Globus pallidus (tissue), 1 donor: ENCODE measurements at places on chromosomes 3 and 15.

GRCh38 chr3:107392549-107393165 lies 15.4 kb downstream of the CCDC54 start:
- no peak for DNase-seq

GRCh38 chr3:149374391-149374790 lies 3.1 kb downstream of the TM4SF1 start:
- DNase-seq, result no peak

- no peak for DNase-seq
Observed at GRCh38 chr3:156341831-156342416, 213.0 kb downstream of the SSR3 start.

GRCh38 chr3:190499122-190499521 lies 14.8 kb upstream of the IL1RAP start:
- no peak for DNase-seq

DNA sequence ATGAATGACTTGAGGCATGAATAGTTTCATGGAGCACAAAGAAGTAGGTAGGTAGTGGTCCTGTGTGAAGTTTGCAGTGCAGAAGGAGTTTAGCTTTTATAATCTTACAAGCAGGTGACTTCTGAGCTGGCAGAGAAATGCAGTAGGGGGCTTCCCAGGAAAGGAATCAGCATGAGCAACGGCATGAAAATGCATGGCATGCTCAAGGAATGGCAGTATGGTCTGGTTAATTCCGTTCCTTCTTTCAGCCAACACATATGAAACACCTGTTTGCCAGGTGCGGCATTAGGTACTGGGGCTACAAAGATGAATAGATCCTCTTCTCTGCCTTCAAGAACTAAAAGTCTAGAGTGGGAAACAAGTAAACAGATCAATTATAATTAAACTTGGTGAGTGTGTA lies 138.0 kb upstream of the BHLHE40 start:
- no peak for DNase-seq

GRCh38 chr15:49309889-49310288 lies 113.2 kb upstream of the FGF7 start:
- no peak for DNase-seq

DNA sequence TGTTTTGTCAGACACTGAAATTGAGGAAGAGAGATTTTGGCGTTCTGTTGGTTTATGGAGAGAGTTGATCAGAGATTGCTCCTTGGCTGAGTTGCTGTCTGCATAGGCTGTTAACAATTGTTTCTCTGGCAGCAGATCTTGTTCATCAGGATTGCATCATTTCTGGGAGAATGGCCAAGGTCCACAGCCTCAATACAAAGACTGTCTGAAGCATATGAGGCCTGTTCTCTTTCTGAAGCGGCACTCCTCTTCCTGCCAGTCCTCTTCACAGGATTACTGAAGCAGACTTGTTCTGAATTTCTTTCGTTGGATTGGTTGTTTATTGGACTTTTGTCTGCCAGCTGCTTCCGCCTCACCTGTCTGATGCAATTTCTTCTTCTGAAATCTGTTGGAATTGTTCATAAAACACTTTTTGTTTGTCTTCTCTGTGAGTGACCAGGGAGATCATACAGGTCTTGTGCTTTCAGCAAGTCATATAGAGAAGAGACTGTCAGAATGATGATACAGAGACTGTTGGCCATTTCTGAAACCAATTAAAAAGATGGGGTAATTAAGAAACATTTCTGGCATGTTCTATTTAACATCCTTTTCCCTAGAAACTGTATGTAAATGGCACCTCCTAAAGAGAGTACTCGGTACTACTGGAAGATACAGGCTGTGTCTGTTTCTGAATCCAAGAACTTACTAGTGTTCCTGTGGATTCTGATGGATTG lies 25.5 kb downstream of the SETD5 start:
- peak; percentile 99 for DNase-seq

DNA sequence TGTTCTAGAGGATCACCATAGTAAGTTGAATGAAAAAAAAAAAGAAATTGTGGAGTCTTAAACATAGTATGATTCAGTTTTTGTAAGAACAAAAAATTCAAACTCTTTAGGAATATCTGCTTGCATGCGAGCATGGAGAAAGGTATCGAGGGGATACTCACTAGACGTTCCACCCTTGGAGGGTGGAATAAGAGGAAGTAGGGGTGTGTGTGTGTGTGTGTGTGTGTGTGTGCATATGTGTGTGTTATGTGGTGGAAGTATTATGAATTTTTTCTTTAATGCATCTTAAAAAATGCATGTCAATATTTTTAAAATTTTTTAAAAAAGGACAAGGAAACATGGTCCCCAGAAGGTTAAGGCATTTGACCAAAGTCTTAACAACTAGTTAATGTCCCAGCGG lies 26.5 kb upstream of the SIAH2 start:
- DNase-seq, result no peak

DNA sequence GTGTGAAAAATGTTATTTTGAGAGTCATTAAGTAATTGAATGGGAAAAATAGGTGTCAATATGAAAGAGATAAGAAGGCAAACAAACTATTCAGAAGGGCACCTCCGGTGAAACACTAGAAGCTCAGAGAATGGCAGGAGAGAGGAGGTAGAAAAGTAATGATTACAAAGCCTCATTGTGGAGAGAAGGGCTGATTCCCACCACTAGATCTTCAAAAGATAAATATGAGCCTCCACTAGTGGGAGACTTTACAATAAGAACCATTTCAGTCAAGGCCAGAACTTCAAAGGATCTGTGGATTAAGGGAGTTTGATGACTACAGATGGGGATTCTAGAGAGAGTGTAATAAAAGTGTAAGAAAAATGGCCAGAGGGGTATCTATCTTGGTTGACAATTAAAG lies 535.6 kb downstream of the NLGN1 start:
- DNase-seq, result no peak

DNA sequence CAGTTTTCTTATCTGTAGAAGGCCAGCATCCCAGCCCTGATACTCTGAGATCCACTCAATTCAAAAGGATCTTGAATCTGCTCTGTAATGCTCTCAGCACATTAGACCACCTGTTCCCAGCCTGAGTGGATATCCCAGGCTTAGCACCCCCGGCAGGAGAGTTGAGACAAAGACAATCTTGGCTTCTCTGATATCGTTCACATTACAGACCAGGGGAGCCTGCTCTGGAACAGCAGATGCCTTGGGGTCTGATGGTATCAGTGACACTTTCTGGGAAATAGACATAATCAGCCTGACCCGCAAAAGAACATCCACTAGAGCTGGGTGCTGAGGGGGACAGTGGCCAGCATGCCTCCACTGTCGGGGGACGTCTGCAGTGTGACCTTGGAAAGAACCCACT lies 70.6 kb downstream of the BDH1 start:
- no peak for DNase-seq

GRCh38 chr3:141278196-141279076 lies 46.8 kb downstream of the PXYLP1 start:
- DNase-seq, result no peak

- no peak for DNase-seq
Observed at GRCh38 chr3:143811602-143812001, 36.7 kb downstream of the SLC9A9 start.

- DNase-seq, result no peak
Observed at GRCh38 chr15:89616228-89616627, 39.0 kb downstream of the KIF7 start.

- DNase-seq, result peak; percentile 40
Observed at GRCh38 chr3:72890166-72890925, 2.5 kb downstream of the GXYLT2 start.

GRCh38 chr15:36501063-36501678 lies 78.3 kb upstream of the CDIN1 start:
- peak; percentile 92 for DNase-seq
